PC-9 (cell line): ENCODE measurements at places on chromosomes 5 and 9. TPM values are rescaled to one million over a fixed set of nuclear protein-coding genes. Genes with fewer than 3 reads are reported as not detected.

DNA sequence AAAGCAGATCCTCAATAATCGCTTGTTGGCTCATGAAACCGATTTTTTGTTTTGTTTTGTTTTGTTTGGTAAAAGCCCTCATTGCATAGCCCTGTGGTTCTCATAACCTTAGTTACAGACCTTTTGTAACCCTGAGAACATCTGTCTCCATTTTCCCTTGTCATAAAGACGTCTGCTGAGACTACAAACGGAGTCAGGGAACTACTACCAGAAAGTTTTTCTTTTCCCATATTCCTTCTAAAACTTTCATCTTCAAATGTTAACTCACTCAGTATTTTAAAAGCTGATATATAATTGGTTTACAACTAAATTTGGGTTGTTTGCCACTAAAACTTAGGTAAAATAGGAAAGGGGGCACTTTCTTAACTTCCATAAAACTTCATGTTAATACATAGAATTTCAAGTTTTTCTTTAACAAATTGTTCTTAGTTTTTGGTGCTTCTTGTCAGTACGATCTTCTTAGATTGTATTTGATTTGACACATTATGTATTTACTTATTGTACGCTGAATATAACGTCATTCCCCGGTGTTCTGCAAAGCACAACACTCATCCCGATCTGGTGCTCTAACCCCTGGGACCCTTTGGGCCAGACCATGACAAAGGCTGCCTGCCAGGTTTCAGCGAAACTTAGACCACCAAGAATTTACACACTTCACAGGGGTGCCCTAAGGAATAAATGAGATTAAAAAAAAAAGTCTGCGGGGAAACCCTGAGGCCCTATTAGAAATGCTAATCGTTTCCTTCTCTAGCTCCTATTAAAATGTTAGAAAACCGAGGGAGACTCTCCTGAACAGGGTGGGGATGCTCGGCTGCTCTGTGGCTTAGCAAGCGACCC lies 1.1 kb upstream of the ANP32B start:
- H3K36me3 ChIP-seq = peaks cover 4% of the 10 kb centered on the region; the same call in 1 of the 2 replicates
- DNase-seq = no peak
- peak overlapping the region; percentile 93 for H3K27ac ChIP-seq
- H3K4me1 ChIP-seq = peaks cover 29% of the 10 kb centered on the region
- H3K27me3 ChIP-seq = no peaks in the 10 kb centered on the region

DNA sequence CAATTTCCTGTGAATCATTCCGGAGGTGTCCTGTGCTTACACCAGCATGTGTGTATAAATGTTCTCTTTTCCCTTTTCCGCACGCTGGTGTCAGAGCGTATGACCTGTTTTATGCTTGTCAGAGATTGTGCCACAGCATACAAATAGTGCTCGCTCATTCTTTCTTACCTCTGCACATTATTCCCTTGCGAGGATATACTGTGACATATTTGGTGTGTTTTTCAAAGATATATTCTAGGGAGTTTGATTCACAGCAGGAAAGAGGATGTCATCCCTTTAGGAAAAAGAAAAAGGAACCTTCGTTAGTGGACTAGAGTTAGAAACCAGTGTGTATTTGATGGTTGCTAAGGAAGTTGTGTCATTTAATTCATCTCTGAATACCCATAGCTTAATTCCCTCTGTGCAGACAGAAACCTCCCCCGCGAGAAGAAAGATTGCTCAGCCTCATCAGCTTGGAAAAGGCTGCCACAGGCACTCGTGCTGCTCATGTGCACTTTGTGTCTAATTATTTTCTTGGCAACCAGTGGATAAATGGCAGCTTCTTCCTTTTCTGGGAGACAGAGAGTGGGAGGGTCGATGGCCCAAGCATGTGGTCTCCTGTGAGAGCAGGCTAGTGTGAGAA lies 14.7 kb upstream of the CCIN start:
- H3K36me3 ChIP-seq = no peaks in the 10 kb centered on the region
- H3K27ac ChIP-seq = no peak overlapping the region
- no peak overlapping the region for H3K4me3 ChIP-seq
- peaks cover 5% of the 10 kb centered on the region for H3K4me1 ChIP-seq
- no peaks in the 10 kb centered on the region for H3K27me3 ChIP-seq
- peak; percentile 40 for DNase-seq

GRCh38 chr5:170481849-170482248 lies 22.0 kb upstream of the KCNIP1 start:
- H3K4me1 ChIP-seq = 0 out of 2 replicates have a peak, but pooled peaks cover 10% of the 10 kb centered on the region
- no peak overlapping the region for H3K4me3 ChIP-seq
- no peak overlapping the region for H3K27ac ChIP-seq
- no peaks in the 10 kb centered on the region for H3K36me3 ChIP-seq
- no peaks in the 10 kb centered on the region for H3K27me3 ChIP-seq

- no peaks in the 10 kb centered on the region for H3K4me1 ChIP-seq
- no peak overlapping the region for H3K27ac ChIP-seq
- H3K27me3 ChIP-seq = peaks cover 20% of the 10 kb centered on the region; the same call in 1 of the 2 replicates
- H3K36me3 ChIP-seq = no peaks in the 10 kb centered on the region
Observed at GRCh38 chr5:42586625-42587024, 163.4 kb downstream of the GHR start.

- no peak for DNase-seq
- H3K36me3 ChIP-seq = no peaks in the 10 kb centered on the region
- no peak overlapping the region for H3K4me3 ChIP-seq
- no peaks in the 10 kb centered on the region for H3K27me3 ChIP-seq
- peaks cover 20% of the 10 kb centered on the region for H3K4me1 ChIP-seq
Observed at GRCh38 chr5:176814313-176814685, 3.9 kb downstream of the UNC5A start.

DNA sequence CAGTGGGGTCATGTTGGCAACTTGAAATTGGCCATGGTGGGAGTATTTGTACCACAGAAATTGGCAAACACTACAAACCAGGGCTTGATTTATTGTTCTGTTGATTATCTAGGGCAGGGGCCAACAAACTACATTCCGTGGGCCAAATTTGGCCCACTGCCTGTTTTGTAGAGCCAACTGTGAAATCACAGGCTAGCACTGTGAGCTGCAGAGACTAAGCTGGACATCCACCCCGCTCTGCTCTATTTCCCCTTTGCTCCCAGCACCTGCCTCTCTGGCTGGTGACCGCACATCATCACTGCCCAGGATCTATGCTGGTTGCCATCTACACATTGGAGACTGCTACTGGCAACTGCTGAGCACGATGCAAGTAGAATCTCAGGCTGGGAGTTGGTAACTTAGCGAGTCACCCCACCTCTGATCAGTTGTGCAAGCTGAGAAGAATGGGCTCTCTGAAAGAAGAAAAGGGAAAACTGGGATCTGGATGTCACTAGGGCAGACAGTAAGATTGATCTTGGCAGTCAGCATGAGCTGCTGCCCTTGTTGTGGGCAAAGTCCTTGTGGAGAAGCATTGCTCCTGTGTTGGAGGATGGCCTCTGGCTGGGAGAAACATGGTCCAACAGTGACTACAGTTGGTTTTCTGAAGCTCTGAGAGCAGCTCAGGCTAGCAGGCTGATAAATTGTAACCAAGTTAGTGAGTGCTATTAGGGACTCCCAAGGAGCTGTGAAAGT lies 144.7 kb upstream of the RAD23B start:
- no peaks in the 10 kb centered on the region for H3K36me3 ChIP-seq
- H3K4me3 ChIP-seq = no peak overlapping the region
- no peak overlapping the region for H3K27ac ChIP-seq
- H3K4me1 ChIP-seq = no peaks in the 10 kb centered on the region
- H3K27me3 ChIP-seq = no peaks in the 10 kb centered on the region

DNA sequence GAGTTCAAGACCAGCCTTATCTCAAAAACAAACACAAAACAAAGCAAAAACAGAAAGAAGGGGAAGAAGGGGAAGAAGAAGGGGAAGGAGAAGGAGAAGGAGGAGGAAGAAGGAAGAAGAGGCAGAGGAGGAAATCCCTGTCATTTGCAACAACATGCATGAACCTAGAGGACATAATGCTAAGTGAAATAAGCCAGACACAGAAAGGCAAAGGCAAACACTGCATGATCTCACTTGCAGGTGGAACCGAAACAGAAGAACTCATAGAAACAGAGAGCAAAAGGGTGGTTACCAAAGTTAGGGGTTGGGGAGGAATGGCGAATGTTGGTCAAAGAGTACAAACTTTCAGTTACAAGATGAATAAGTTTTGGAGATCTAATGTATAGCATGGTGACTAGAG lies 135.4 kb downstream of the UGCG start:
- H3K27ac ChIP-seq = no peak overlapping the region
- no peak overlapping the region for H3K4me3 ChIP-seq
- no peak for DNase-seq
- no peaks in the 10 kb centered on the region for H3K27me3 ChIP-seq
- peaks cover 39% of the 10 kb centered on the region for H3K4me1 ChIP-seq
- no peaks in the 10 kb centered on the region for H3K36me3 ChIP-seq

- no peak overlapping the region; the same call in 1 of the 2 replicates for H3K4me3 ChIP-seq
- H3K36me3 ChIP-seq = no peaks in the 10 kb centered on the region
- peaks cover 23% of the 10 kb centered on the region for H3K4me1 ChIP-seq
- no peaks in the 10 kb centered on the region for H3K27me3 ChIP-seq
- H3K27ac ChIP-seq = peak overlapping the region; percentile 62
Observed at GRCh38 chr5:91219091-91219802, 163.9 kb downstream of the ARRDC3 start.

- H3K4me3 ChIP-seq = no peak overlapping the region
- no peaks in the 10 kb centered on the region for H3K27me3 ChIP-seq
- H3K4me1 ChIP-seq = no peaks in the 10 kb centered on the region
- H3K27ac ChIP-seq = no peak overlapping the region
Observed at GRCh38 chr5:105812304-105812703, 1858.4 kb downstream of the EFNA5 start.

GRCh38 chr5:172705576-172706084 lies 64.6 kb downstream of the NEURL1B start:
- no peak overlapping the region for H3K4me3 ChIP-seq
- no peak for DNase-seq
- H3K27me3 ChIP-seq = peaks cover 12% of the 10 kb centered on the region; the same call in 1 of the 2 replicates
- no peak overlapping the region for H3K27ac ChIP-seq
- no peaks in the 10 kb centered on the region for H3K36me3 ChIP-seq

GRCh38 chr5:177469750-177470525 lies 3.5 kb downstream of the DBN1 start:
- peaks cover 22% of the 10 kb centered on the region for H3K4me1 ChIP-seq
- DNase-seq = no peak
- H3K27me3 ChIP-seq = no peaks in the 10 kb centered on the region
- H3K4me3 ChIP-seq = no peak overlapping the region
- no peak overlapping the region for H3K27ac ChIP-seq
- H3K36me3 ChIP-seq = peaks cover 4% of the 10 kb centered on the region; the same call in 1 of the 2 replicates

DNA sequence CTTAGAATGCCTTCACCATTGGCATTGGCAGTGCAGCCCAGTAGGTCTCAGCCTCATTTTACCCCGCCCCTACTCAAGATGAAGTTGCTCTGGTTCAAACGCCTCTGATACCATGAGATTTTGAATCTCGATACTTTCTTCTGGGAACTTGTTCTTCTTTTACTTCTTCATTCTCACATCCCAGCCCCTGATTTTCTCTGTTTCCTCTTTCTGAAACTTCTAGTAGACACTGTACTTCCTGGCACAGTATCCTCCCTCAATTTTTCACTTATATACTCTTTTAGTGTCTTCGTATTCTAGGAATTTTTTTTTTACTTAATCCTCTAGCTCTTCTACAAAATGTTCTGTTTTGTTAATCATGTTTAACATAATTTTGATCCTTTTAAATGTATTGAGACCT lies 13.1 kb upstream of the ZNF79 start:
- no peak overlapping the region for H3K27ac ChIP-seq
- H3K4me1 ChIP-seq = no peaks in the 10 kb centered on the region
- H3K27me3 ChIP-seq = no peaks in the 10 kb centered on the region
- H3K36me3 ChIP-seq = no peaks in the 10 kb centered on the region

- no peak overlapping the region for H3K27ac ChIP-seq
- no peak for DNase-seq
- no peaks in the 10 kb centered on the region for H3K27me3 ChIP-seq
- H3K4me3 ChIP-seq = no peak overlapping the region
- no peaks in the 10 kb centered on the region for H3K36me3 ChIP-seq
Observed at GRCh38 chr9:69667306-69667705, 4.9 kb downstream of the APBA1 start.

- H3K4me1 ChIP-seq = no peaks in the 10 kb centered on the region
- H3K27me3 ChIP-seq = no peaks in the 10 kb centered on the region
- no peak for DNase-seq
- no peak overlapping the region for H3K4me3 ChIP-seq
Observed at GRCh38 chr5:160252916-160253315, 23.6 kb downstream of the FABP6 start.

Gene RNF183
- 0.92 and 2.3 TPM in 2 replicates for total RNA-seq

Gene GABRA6
- total RNA-seq = not detected in 2 replicates

Gene IQGAP2
- not detected in 2 replicates for total RNA-seq

Gene FOXD4L5
- 0.37 and 0.40 TPM in 2 replicates for total RNA-seq

Gene LMAN2
- total RNA-seq = 129 and 153 TPM in 2 replicates

Gene C9orf50
- 0.38 TPM in 1 of 2 replicates, not detected in the other for total RNA-seq

Gene NSG2
- total RNA-seq = not detected in 2 replicates

Gene MYMK
- total RNA-seq = not detected in 2 replicates

Gene ACOT12
- total RNA-seq = not detected in 2 replicates

Gene IL5
- not detected in 2 replicates for total RNA-seq

Gene ITGA1
- 3.0 and 4.0 TPM in 2 replicates for total RNA-seq

Gene PAPPA
- 3.4 and 3.9 TPM in 2 replicates for total RNA-seq
